ENCODE measurements at places on chromosomes 6 and 20. TPM values are rescaled to one million over a fixed set of nuclear protein-coding genes. Genes with fewer than 3 reads are reported as not detected.

Gene PLCB4
- not detected for polyA plus RNA-seq

DNA sequence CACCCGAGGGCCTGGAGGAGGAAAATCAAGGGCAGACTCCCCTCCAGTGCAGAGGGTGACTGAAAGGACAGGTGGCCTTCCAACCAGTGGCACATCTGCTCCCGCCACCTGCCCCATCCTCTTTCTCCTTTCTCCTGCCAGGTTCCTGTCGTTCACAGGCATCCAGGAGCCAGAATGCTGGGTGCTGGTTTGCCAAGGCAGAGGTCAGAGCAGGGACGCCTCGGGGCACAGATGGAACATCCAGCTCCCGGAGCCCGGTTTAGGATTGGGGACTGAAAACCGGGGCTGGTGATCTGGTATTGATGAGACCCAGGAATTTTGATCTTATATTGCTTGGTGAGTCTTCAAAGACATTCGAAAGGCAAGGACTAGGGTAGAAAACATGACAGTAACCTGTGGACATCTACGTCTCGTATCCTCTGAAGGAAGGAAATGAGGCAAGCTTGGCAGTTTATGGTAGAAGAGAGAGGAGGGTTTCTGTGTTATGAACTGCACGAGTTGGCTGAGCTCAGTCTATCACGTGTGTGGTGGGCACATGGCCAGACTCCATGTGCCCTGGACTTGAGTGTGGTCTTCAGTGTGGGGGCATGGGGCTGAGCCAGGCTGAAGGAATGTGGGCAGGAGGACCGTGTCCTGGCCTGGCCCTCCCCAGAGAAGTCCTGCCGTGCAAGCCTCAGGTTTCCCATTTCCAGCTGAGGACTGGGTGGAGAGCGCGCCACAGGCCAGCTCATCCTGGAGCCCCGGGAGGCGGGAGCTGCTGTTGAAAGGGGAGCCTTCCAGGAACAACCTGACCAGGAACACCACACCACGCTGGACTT lies 74.2 kb downstream of the IRF4 start:
- no peak for DNase-seq

- no peak for DNase-seq
Observed at GRCh38 chr6:33731751-33732282, 14.9 kb downstream of the IP6K3 start.

- DNase-seq = no peak
Observed at GRCh38 chr6:160810238-160810637, 108.2 kb downstream of the PLG start.

Gene PSORS1C2
- polyA plus RNA-seq = not detected

DNA sequence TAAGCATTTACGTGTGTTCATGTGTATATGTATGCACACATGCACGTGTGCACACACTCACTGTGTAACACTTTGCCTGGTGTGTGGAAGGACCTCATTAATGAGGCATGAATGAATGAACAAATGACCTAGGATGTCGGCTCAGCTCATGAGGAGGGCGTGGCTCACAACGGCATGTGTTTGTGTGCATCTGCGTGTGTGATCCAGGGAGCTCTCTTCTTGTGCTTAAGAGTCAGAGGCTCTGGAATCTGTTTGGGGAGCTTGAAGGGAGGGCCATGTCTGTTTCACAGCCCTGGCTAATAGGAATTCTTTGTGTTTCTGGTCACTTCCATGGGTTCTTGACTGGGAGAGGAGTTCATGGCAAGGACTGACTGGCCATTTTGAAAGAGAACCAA lies 32.7 kb downstream of the TOX2 start:
- no peak for DNase-seq

GRCh38 chr20:44405785-44406571 lies 50.5 kb downstream of the HNF4A start:
- DNase-seq = no peak

GRCh38 chr6:136761227-136761922 lies 30.9 kb downstream of the MAP3K5 start:
- no peak for DNase-seq

GRCh38 chr20:17463711-17464110 lies 67.5 kb downstream of the BFSP1 start:
- no peak for DNase-seq

DNA sequence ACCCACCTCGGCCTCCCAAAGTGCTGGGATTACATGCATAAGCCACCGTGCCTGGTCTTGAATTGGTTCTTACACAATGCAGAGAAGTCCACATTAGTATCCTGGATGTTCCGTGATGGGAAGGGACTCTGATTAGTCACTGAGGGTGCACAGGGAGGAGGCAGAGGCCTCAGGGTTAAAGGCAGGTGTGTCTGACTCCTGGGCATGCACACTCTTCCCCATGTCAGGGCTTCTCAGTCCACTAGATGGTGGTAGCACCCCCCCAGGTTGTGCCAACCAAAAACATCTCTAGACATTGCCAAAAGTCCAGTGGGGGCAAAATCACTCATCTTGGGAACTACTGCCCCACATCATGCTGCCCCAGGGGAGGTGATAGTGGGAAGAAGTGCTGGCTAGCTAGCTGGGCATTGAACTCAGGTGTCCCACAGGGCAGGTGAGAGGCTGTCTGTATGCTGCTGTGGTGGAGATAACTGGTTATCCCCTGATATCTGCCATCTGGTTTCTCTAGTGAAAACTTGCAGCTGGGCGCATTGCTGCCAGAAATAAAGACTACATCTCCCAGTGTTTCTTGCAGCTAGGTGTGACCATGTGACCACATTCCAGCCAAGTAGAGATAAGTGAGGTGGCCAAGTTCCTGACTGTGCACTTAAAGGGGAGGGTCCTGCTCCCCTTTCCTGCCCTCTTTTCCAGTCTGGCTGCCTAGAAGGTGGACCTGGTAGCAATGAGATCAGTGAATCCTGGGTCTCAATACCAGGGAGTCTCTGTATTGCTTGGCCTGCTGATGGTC lies 8.4 kb upstream of the NSFL1C start:
- no peak for DNase-seq

GRCh38 chr20:38791291-38791690 lies 14.2 kb upstream of the PPP1R16B start:
- no peak for DNase-seq
